ENCODE measurements at places on chromosomes 1 and 21.

GRCh38 chr1:19411612-19412011, 73.7 kb downstream of the CAPZB start:
- no peak for DNase-seq

DNA sequence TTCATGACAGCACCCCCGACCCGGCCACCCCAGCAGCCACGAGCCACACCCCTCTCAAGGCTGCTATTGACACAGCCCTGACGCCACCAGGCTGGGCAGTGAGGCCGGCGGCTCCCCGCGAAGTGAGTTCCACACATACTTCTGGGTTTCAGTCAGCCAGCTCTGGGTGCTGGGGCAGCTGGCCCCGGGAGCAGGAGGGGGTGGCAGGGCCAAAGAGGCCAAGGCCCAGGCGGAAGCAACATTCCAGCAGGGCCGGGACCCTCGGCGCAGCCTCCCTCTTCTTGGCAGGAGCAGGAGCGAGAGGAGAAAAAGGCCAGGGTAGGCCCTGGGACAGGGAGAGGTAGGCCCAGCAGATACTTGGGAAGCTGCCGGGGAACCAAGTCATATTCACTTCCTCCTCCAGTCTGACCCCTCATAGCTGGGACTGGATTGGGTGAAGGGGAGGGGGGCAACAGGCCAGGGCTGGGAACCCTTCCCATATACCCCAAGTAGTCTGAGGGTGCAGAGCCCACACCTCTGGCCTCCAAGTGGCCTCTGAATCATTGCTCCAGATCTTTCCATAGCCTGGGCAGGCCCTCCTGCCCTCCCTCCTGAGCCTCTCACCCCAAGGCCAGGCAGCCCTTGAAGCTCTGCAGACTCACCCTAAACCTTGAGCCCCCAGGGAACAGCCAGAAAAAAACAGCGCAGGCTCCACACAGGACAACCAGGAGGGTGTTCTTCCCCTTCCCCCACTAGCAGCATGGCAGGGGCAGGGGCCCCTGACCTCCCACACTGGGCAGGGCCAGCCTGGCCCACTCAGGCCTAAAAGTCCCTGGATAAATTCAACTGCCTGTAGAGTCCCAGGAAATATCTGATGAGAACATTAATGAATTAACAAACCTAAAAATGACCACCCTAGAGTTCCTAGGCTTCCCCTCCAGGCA, 5.7 kb downstream of the HSPG2 start:
- no peak for DNase-seq

GRCh38 chr1:88744142-88744541, 60.1 kb downstream of the PKN2 start:
- DNase-seq = no peak

GRCh38 chr1:89170170-89171066, 5.4 kb downstream of the GBP7 start:
- no peak for DNase-seq

GRCh38 chr1:225488676-225489075, 60.8 kb upstream of the LBR start:
- DNase-seq = no peak

DNA sequence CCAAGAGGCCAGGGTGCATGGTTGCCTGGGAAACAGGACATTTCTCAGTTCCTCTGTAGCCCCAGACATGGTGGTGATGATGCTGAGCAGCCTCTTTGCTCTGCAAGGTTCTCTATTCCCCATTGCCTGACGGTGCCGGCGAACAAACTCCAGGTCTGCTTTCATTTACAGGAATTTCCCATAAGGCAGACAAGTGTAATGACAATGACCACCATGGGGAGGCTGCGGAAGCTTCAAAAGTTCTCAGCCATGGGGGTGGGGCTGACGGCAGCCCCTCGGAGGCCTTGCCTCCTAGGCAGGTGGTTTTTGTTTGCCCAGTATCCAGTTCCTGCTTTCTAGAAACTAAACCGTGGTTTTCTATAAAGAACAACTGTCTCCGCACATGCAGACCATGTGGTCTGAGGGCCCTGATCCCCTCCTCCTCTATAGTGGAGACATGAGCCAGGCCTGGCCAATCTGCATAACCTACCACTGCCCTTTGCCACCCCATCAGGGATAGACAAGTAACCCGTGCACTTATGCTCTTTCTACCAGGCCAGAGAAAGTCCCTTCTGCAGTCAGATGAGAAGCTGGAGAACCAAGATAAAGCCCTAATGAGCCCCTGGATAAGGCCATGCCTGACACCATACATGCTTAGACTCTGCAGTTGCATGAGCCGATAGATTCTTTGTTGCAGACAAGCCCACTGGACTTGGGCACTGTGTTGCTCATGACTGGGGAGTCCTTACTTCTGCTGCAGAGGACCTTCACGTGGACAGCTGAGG, 54.1 kb downstream of the LDLRAD2 start:
- DNase-seq = peak; percentile 62

- no peak for DNase-seq
These were observed 89.3 kb downstream of the CDC14A start for GRCh38 chr1:100441651-100442050.

GRCh38 chr21:27306791-27307775, 340.2 kb upstream of the ADAMTS5 start:
- no peak for DNase-seq

DNA sequence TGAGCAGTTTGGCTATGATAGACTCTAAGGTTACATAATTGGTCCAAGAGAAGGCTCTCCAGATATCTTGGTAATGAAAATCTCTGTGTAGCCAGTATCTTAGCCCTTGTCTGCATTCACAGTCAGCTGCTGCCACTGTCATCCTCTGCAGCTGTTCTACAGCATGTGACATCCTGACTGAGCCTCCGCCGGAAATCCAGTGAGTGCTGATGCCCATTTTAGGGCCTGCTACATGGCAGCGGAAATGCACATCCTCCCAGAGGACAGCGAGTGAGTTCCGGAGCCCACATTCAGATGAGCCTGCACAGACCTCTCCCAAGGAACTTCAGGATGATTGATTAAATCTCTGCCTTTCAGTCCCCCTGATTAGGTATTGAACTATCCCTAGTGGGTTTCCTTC, 237.1 kb downstream of the HHIPL2 start:
- no peak for DNase-seq

GRCh38 chr1:32861904-32862695, 8.6 kb downstream of the FNDC5 start:
- DNase-seq = no peak

Data from NCI-H1092 treated with DMSO at 0.1 percent for 48 hours (cell line).